ENCODE measurements at places on chromosomes 6 and 20.

DNA sequence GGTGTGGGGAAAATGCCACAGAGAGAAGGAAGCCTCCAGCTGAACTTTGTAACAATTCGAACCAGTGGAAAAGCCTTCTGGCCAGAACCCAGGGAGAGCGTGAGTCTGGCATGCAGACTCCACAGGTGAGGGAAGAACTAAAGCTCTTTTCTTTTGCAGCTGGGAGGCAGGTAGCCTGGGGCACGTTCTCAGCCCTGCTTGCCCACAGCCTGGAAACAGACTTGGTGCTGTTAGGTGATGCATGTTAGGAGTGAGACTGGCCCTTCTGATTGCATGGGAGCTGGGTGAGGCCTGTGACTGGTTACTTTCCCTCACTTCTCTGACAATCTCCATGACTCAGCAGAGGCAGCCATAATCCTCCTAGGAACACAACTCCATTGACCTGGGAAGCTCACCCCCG lies 34.2 kb downstream of the PROKR2 start:
- no peak for DNase-seq

DNA sequence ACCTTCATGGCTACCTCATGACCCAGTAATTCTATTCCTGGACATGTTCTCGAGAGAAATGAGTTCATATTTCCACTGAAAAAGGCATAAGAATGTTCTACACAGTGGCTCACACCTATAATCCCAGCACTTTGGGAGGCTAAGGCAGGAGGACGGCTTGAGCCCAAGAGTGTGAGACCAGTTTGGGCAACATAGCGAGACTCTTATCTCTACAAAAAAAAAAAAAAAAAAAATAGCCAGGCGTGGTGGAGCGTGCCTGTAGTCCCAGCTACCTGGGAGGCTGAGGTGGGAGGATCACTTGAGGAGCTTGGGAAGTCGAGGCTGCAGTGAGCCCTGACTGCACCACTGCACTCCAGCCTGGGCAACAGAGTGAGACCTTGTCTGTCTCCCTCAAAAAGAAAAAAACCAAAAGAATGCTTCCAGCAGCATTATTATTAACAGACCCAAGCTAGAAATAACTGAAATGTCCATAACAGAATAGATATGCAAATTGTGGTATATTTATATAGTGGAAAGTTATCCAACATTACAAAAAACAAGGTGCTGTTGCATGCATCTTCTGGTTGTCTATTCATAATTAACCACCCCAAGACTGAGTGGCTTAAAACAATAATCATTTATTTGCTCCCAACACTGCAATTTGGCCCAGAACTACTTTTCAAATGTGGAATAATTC lies 9.4 kb upstream of the RAB44 start:
- DNase-seq = no peak

DNA sequence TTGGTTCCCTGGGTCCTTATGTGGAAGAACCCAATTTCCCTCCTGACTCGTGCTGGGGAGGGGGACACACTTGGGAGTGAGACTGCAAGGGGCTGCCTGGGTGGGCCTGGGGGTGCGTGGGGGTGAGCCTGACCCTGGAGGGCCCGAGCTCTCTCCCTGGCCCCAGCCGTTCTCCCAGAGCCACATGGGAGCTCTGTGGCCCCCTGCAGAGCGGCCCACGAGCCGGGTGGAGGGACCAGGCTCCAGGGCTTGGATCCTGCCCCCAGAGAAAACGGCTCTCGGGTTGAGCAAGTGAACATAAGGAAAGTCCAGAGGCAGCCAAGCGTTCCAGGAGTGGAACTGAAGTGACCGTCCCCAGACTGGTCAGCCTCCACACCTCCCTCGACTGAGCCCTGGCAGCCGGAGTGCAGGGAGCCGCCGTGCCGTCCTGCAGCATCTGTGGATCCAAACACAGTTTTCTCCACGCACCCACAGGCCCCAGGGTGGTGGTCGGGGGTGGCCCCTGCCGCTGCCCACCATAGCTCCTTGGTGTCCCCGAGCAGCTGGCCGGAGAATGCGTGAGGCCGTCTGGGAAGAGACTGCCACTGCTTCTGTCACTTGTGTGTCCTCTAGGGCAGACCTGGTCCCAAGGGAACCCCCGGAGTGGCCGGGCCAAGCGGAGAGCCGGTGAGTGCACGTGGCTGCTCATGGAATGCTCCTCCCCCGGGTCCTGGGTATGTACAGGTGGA lies 10.6 kb downstream of the COL9A3 start:
- no peak for DNase-seq

GRCh38 chr6:84421031-84421430 lies 193.6 kb upstream of the CEP162 start:
- DNase-seq = no peak

- peak; percentile 63 for DNase-seq
These were observed 51.0 kb upstream of the TCF21 start for GRCh38 chr6:133837801-133838349.

- DNase-seq = peak; percentile 53
These were observed 72.5 kb downstream of the B3GAT2 start for GRCh38 chr6:70884074-70884983.
